ENCODE measurements at places on chromosomes 3 and 15.

DNA sequence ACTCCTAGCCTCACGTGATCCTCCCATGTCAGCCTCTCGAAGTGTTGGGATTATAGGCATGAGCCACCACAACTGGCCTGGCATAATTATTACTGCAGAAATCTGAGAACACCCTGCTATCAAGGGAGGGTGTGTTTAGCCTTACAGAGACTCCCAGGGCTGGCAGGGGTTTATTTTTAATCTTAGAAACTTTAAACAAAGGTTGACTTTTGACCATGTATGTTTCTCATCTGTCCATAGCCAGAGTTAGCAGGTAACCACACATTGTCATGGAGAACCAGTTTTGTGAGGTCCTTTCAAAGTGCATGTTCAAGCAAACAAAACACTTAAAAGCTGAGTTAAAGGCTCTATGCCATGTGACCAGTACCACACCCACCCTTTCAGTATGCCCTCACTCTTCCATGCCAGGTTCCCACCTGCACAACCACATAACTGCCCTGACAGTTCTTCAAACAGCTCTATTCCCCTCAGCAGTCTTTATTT is 11.1 kb downstream of the SIAH2 start:
- no peak for DNase-seq

DNA sequence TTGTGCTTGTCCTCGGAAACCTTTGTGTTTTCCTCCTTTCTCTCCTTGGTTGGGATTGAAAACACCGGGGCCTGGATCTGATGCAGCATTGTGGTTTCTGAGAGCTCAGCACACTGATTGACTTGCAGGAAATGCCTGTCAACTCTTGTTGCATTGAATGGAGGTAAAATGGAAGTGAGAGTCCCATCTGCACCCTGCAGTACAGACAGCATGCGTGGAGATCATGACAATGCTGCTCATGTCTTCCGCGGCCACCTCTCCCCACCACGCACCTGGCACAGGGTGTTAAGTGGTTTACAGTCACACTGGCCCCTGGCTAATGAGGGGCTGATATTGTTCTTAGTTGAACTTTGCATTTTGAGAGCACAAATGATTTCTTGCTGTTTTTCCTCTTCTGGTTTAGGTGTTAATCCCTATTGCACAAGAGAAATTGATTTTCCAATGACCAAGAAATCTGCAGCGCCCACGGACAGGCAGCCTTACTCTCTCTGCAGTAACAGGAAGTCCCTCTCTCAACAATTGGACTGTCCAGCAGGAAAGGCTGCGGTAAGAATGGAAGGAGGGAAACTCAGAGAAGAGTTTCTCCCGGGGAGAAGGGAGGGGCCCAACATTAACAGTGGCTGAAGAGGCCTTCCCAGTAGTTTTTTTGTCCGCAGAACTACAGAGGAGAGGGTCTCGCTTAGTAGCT is 58.5 kb downstream of the STARD5 start:
- DNase-seq = no peak

DNA sequence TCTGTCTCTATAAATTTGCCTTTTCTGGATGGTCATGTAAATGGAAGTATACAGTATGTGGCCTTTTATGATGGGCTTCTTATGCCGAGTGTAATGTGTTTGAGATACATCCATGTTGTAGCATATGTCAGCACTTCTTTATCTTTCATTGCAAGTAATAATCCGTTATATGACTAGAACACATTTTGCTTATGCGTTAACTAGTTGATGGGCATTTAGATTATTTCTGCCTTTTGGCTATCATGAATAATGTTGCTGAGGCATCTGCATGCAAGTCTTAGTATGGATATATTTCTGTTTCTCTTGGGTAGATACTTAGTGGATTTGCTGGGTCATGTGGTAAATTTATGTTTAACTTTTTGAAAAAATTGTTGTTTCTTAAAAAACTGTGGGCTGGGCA is 19.7 kb downstream of the KAT2B start:
- DNase-seq = no peak

- DNase-seq = no peak
Observed at GRCh38 chr3:72217570-72217969, 432.6 kb upstream of the PROK2 start.

DNA sequence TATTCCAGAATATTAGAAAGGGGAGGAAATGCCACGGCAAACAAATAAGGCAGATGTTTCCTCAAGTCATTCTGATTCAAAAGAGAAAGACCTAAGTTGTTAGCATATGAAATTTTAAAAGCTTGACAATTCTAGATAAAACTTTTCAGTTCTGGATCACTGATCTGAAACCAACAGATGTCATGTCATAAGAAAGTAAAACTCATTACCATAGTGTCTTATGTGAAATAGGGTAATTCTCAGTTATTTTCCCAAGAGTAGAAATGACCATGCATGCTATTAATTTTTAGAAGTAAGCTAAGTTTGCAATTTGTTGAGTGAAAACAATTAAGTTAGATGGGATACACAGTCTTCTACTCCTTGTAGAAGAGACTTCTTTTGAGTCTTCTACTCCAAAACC is 630.3 kb downstream of the NAALADL2 start:
- DNase-seq = no peak

- no peak for DNase-seq
Observed at GRCh38 chr15:81182756-81183438, 13.8 kb upstream of the IL16 start.

DNA sequence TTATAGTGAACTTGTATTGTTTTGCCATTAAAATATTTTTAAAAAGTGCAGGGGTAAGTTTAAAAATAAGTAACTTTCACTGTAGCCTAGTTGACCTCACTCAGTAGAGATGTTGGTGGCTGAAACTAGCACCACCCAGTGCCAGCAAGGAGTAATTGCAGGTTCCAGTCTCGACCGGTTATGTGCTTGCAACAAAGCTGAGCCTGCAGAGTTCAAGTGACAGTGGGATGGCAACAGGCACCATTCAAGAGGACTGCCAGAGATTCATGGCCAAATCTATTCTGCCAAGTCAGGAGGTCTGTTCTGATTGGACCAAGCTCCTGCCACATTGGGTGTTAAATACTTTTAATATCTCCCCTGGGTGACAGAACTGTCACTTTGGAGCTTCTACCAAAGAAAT is 2.7 kb downstream of the ADAMTS7 start:
- DNase-seq = no peak

DNA sequence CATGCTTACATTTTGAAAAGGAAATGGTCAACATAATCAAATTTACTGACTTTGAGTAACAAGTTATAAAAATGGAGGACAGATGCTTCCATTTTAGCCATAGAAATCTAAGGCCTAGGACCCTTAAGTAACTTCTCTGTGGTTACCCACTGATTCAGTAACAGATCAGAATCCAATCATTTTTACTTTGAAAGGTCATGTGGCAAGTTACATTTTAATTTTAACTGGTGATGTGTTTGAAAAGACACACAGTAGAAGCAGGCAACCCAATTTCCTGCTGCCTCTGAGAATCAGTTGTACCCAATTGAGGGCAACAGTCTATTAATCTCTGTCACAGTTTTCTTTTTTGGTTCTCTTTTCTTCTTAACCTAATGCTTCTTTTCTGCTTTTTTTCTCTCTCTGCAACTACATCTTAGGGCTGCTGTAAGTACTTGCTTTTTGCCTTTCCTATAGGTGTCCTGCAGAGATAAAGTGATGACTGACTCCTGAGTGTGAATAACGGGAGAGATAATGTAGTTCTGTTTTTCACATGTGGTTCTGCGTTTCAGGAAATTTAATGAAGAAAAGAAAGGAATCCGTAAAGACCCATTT is 3.3 kb downstream of the ZWILCH start:
- DNase-seq = no peak

DNA sequence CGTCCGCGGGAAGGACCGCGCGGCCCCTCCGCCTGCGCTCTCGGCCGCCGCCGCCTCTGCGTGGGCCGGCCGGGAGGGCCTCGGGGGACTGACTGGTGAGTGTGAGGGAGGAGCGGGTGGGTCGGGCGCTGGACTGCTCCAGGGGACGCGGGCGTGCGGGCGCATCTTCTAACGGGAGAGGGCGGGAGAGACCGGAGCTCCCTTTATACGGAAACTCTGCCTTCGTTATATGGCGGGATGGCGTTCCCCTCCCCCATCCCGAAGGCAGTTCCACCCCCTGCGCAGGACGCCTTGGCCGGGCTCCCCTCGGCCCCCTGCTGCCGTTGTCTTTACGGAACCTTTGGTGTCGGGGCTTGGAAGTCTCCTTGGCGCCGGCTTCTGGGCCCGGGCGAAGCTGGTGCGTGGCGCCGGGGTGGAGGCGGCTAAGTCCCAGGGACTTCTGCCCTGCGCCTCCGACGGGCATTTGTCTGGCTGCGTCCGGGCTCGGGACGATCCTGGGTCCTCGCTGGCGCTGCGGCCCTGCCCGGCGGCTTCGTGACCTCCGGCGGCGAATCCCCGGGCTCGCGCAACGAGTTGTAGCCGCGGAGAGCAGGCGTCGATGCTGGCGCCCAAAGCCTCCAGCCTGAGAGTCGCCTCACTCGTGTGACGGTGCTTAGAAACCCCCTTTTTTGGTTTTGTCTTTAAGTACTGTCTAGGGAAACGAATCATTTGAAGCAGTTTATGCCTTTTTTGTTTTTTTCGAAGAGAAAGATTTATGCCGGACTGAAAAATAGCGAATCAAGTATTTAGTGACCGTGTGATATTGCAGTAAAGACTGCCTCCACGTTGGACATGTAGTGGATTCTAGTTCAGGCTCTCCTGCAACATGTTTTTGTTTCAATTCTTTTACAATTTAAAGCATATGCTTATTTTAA is 623 bp downstream of the ZNF639 start:
- peak; percentile 33 for DNase-seq

- no peak for DNase-seq
Observed at GRCh38 chr3:71709908-71710511, 15.2 kb downstream of the EIF4E3 start.

DNA sequence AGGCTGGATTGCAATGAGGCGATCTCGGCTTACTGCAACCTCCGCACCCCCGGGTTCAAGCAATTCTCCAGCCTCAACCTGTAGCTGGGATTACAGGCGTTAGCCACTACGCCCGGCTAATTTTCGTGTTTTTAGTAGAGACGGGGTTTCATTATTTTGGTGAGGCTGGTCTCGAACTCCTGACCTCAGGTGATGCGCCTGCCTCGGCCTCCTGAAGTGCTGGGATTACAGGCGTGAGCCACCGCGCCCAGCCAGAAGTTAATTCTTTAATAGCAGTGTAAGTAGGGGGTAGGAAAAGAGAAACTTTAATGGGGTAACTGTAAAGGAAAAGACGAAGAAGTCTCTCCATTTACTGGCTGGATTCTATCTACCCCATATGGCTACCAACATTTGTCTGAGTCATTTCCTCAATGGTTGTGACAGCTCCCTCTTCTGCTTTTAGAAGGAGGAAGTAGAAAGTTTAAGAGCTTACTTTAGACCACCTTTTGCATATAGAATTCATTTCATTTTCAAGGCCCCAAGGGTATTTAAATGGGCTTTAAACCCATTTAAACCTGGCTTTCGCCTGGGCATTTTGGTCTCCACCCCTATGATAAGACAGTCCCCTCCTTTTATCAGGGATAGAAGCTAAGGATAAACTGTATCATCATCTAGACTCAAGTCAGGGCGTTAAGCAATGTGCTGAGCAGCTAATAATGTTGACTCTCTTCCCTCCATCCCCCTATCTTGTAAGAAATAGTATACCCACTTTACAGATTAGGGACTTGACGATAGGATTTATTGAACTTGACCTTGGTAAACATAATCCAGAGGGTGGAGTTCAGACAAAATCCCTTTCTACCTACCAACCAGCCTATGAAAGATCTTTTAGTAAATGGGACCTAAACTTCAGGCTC is 1.1 kb upstream of the CDV3 start:
- DNase-seq = no peak

- no peak for DNase-seq
Observed at GRCh38 chr3:80099559-80100066, 331.8 kb upstream of the ROBO1 start.

- DNase-seq = no peak
Observed at GRCh38 chr3:9390265-9390888, 7.0 kb upstream of the SETD5 start.
